ENCODE measurements at places on chromosomes 12 and 14. TPM values are rescaled to one million over a fixed set of nuclear protein-coding genes. Genes with fewer than 3 reads are reported as not detected.
A peak's percentile ranks its signal among the peaks of the same experiment; 100 is the strongest.

ACVRL1 gene
- polyA plus RNA-seq, result 11.0 TPM

SMIM41 gene
- polyA plus RNA-seq, result 1.5 TPM

SERPINA12 gene
- polyA plus RNA-seq, result 0.08 TPM

CHD8 gene
- 13.6 TPM for polyA plus RNA-seq

ARMH4 gene
- polyA plus RNA-seq, result 0.40 TPM

- DNase-seq, result no peak
- no peak overlapping the region for H3K4me3 ChIP-seq
- no peak overlapping the region for H3K27ac ChIP-seq
- H3K27me3 ChIP-seq, result no peaks in the 10 kb centered on the region
- H3K4me1 ChIP-seq, result no peaks in the 10 kb centered on the region
- no peaks in the 10 kb centered on the region for H3K36me3 ChIP-seq
Measured at GRCh38 chr12:93582351-93582750, 9.9 kb downstream of the SOCS2 start.

- H3K27ac ChIP-seq, result no peak overlapping the region
- H3K4me1 ChIP-seq, result peaks cover 16% of the 10 kb centered on the region
- H3K27me3 ChIP-seq, result no peaks in the 10 kb centered on the region
Measured at GRCh38 chr12:2904260-2904659, 13.6 kb downstream of the TULP3 start.

DNA sequence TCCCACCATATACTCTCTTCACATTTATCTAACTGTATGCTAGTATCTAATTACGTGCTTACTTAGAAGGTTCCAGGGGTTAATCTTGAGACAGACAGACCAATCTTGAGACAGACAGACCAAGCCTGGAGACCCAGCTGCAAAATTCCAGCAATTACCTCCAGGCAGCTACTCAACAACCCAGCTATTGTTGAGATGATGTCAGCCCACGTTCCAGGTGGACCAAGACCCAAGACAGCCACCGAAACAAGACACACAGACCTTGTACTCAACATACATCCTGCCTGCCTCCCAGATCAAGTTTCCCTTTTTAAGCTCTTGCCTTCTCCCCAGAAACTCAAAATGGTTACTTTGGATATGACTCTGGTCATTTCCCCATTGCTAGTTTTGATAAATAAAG, 64.9 kb upstream of the VASH1 start:
- no peaks in the 10 kb centered on the region for H3K4me1 ChIP-seq
- no peak overlapping the region for H3K27ac ChIP-seq
- H3K27me3 ChIP-seq, result no peaks in the 10 kb centered on the region

- no peaks in the 10 kb centered on the region for H3K27me3 ChIP-seq
- peaks cover 9% of the 10 kb centered on the region for H3K4me1 ChIP-seq
- H3K4me3 ChIP-seq, result no peak overlapping the region
- no peak for DNase-seq
- peaks cover 4% of the 10 kb centered on the region for H3K36me3 ChIP-seq
Measured at GRCh38 chr14:105331575-105332349, 17.2 kb downstream of the PACS2 start.

GRCh38 chr12:45990468-45991283, at the start of gene SCAF11:
Gene SCAF11, minus strand, starts transcription at chr12:45990574. Its CDS starts 26,407 bp downstream, at chr12:45964167.
- no peaks in the 10 kb centered on the region for H3K36me3 ChIP-seq
- peak within 1 kb of the TSS; percentile 74 for H3K4me3 ChIP-seq
- H3K27ac ChIP-seq, result peak within 1 kb of the TSS; percentile 95
- H3K4me1 ChIP-seq, result peaks cover 26% of the 10 kb centered on the region

GRCh38 chr12:87338681-87339080, 690.5 kb downstream of the C12orf50 start:
- H3K27me3 ChIP-seq, result no peaks in the 10 kb centered on the region
- DNase-seq, result no peak
- H3K4me3 ChIP-seq, result no peak overlapping the region
- H3K36me3 ChIP-seq, result no peaks in the 10 kb centered on the region
- H3K4me1 ChIP-seq, result no peaks in the 10 kb centered on the region

- H3K36me3 ChIP-seq, result no peaks in the 10 kb centered on the region
- DNase-seq, result no peak
- no peak overlapping the region for H3K4me3 ChIP-seq
- H3K4me1 ChIP-seq, result no peaks in the 10 kb centered on the region
- H3K27ac ChIP-seq, result no peak overlapping the region
Measured at GRCh38 chr14:65745396-65746190, 333.1 kb downstream of the FUT8 start.

GRCh38 chr12:124120739-124121138, 147.7 kb downstream of the ZNF664 start:
- H3K4me3 ChIP-seq, result no peak overlapping the region
- no peaks in the 10 kb centered on the region for H3K36me3 ChIP-seq
- no peaks in the 10 kb centered on the region for H3K4me1 ChIP-seq

DNA sequence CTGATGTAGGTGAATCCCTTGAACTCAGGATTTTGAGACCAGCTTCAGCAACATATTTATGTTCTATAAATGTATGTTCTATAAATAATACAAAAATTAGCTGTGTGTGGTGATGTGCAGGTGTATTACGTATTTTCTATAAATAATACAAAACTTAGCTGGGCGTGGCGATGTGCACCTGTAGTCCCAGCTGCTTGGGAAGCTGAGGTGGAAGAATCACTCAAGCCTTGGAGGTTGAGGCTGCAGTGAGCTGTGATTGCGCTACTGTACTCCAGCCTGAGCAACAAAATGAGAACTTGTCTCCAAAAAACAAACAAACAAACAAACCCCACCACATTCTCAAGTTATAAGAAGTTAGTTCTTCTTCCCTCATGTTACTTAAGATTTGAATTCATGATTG, 39.5 kb downstream of the GABARAPL1 start:
- DNase-seq, result no peak
- no peaks in the 10 kb centered on the region for H3K36me3 ChIP-seq
- no peak overlapping the region for H3K4me3 ChIP-seq
- no peaks in the 10 kb centered on the region for H3K27me3 ChIP-seq

- H3K4me3 ChIP-seq, result no peak overlapping the region
- H3K36me3 ChIP-seq, result no peaks in the 10 kb centered on the region
- no peaks in the 10 kb centered on the region for H3K27me3 ChIP-seq
- DNase-seq, result peak; percentile 30
- H3K4me1 ChIP-seq, result no peaks in the 10 kb centered on the region
- no peak overlapping the region for H3K27ac ChIP-seq
Measured at GRCh38 chr12:20520532-20520931, 152.2 kb downstream of the PDE3A start.

DNA sequence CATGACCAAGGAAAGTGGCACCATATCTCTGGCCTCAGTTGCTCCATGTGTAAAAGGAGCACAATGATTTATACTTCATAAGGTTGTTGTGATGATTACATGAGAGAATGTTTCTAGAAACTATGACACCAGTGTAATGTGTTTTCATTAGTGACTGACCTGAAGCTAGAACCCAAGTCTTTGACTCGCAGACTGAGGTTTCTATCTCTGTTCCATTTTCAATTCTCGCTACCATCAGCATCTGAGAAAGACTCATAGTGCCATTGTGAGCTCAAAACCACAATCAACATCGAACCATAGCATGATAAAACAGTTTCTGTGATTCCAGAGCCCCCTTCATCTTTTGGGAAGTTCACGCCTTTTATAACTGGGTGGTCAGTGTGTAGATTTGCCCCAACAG, 53.8 kb downstream of the STAB2 start:
- no peaks in the 10 kb centered on the region for H3K27me3 ChIP-seq
- DNase-seq, result no peak
- no peak overlapping the region for H3K4me3 ChIP-seq
- no peaks in the 10 kb centered on the region for H3K4me1 ChIP-seq

- peaks cover 52% of the 10 kb centered on the region for H3K27me3 ChIP-seq
- peaks cover 6% of the 10 kb centered on the region for H3K4me1 ChIP-seq
- DNase-seq, result peak; percentile 84
Measured at GRCh38 chr14:69879175-69880043, at the start of gene SMOC1. Gene SMOC1, plus strand, starts transcription at chr14:69879416. Its CDS starts 263 bp downstream, at chr14:69879679.

DNA sequence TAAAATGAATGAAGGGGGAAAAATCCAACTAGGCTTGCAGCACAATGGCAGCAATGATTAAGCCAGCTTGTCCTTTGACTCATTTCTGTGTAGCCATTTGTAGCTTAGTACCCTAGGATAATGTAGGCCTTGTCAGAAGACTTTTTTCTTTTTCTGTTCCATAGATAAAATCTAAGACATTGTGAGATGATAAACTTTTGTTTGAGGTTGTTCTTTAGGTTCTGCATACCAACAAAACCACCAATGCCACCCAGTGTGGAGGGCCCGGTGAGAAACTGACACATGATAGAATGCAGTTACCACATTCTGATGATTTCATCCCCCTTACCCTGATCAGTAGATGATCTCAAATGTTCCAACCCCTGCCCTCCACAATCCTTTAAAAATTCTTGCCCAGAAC, 6.6 kb upstream of the KLRD1 start:
- DNase-seq, result no peak
- no peaks in the 10 kb centered on the region for H3K36me3 ChIP-seq
- no peak overlapping the region for H3K4me3 ChIP-seq
- no peak overlapping the region for H3K27ac ChIP-seq
- no peaks in the 10 kb centered on the region for H3K4me1 ChIP-seq
- H3K27me3 ChIP-seq, result no peaks in the 10 kb centered on the region

DNA sequence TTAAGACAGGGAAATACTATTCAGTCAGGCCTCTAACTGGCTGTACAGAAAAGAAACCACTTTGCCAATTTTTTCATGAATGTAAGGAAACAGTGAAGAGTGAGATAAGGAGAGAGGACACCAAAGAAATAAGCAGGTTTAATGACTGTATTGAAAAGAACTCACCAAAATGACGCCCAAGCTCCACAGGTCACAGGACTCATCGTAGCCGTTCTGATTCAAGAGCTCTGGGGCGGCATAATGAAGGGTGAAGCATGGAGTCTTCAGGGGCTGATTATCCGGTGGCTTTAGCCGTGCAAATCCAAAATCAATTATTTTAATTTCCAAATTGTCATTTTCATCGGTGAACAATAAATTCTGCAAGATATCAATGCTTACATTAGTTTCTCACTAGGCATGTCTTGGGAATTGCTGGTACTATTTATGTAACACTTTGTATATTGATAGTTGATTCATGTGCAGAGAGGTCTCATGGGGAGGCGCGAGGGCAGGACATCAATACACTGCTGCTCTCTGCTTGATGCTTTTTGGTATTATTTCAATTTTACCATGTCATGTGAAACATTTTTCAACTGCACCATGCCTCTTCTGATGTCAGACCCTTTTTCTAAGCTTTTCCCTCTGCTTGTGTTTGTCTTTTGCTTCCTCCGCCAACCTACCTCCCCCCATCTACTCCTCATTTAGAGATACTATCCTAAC, 74.2 kb upstream of the TTC7B start:
- H3K36me3 ChIP-seq, result peaks cover 31% of the 10 kb centered on the region
- DNase-seq, result no peak
- H3K4me1 ChIP-seq, result no peaks in the 10 kb centered on the region
- no peaks in the 10 kb centered on the region for H3K27me3 ChIP-seq
- no peak overlapping the region for H3K4me3 ChIP-seq

- H3K4me1 ChIP-seq, result no peaks in the 10 kb centered on the region
- H3K27me3 ChIP-seq, result no peaks in the 10 kb centered on the region
- no peak overlapping the region for H3K27ac ChIP-seq
- no peak overlapping the region for H3K4me3 ChIP-seq
- H3K36me3 ChIP-seq, result no peaks in the 10 kb centered on the region
Measured at GRCh38 chr12:93091886-93092648, 163.0 kb upstream of the EEA1 start.

All from stomach (tissue), 19 donors.